ENCODE measurements at places on chromosomes 1 and 21.

- H3K4me3 ChIP-seq, result peak overlapping the region; percentile 89
- peaks cover 27% of the 10 kb centered on the region for H3K36me3 ChIP-seq
- no peak for DNase-seq
Measured at GRCh38 chr1:179883040-179883744, 1.1 kb downstream of the TOR1AIP1 start.

DNA sequence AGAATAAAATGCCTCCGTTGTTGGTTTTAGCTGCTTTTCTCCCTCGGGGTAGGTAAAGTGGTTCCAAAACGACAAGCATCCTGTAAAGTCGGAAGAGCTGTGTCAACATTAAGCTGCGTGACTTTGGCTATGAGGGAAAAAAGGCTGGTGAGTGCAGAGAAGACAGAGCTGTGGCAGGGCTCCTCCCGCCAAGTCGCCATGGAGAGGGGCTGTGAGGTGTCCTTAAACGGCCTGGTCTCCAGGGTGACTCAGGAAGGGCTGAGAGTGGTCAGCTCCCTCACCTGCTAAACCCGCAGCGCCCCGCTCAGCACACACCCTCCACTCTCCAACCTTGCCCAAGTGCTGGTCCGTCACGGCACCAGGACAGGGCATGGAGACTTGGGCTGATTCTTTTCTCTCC is 91.6 kb upstream of the SAMD11 start:
- no peaks in the 10 kb centered on the region for H3K27me3 ChIP-seq
- peaks cover 19% of the 10 kb centered on the region for H3K4me1 ChIP-seq
- no peak overlapping the region for H3K4me3 ChIP-seq
- no peak overlapping the region for H3K27ac ChIP-seq
- no peak for DNase-seq

DNA sequence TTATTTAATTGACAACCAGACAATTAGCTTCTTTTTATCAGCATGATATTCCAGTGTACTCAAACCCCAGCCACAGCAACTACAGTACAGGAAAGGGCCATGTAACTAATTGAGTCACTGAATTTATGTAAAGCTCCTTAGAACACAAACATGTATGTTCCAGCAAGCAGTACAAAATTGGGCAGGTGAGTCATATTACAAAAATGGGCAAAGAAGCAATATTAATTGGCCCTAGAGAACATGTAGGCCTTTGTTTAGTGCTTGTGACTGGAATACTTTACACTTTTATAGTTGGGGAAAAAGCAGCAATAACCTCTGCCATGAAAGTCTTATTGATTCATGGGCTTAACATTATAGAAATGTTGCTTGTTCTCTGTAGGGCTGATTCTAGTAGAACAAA is 31.8 kb downstream of the CLEC20A start:
- no peaks in the 10 kb centered on the region for H3K36me3 ChIP-seq
- no peak overlapping the region for H3K4me3 ChIP-seq
- no peak for DNase-seq
- peaks cover 4% of the 10 kb centered on the region for H3K27me3 ChIP-seq

DNA sequence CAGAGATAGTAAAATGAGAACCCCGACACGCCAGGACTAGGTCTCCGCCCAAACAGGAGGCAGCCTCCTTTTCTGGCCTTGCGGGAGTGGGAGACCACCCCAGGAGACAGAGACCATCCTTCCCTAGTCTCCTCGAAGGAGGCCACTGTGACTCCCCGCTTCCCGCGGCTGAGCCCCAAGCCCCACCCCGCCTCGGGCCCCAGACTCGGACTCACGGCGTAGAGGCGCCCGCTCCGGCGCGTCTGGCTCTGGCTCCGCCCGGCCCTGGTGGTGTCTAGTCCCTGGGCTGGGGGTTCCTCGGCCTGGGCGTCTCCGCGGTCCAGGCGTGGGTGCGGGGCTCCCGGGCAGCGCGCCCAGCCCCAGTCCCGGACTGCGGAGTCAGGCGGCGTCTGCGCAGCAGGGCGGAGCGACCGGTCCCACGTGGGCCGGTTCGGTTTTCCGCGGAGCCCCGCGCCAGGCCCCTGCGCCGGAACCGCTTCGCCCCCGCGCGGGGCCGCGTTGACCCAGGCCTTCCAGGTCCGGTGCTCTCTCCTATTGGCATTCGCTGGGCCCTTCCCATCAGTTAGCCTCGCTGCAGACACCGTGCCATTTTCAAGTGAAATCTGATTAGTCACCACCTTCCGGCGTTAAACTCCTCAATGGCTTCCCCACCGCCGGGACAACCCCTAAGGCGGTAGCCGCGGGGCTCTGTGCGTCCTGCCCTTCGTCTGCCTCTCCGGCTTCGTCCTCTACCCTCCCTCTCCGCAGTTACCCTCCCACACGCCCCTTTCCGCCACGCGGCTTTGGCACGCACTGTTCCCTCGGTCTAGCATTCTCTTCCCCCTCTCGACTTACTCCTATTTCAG is at the start of gene C1orf216:
C1orf216 (minus strand) TSS at position 393 of the 845 bp plus-strand sequence. CDS start 2,563 bp downstream, outside the sequence.
- peaks cover 11% of the 10 kb centered on the region for H3K36me3 ChIP-seq
- no peaks in the 10 kb centered on the region for H3K27me3 ChIP-seq
- peaks cover 30% of the 10 kb centered on the region for H3K4me1 ChIP-seq
- H3K4me3 ChIP-seq, result peak within 1 kb of the TSS; percentile 76

DNA sequence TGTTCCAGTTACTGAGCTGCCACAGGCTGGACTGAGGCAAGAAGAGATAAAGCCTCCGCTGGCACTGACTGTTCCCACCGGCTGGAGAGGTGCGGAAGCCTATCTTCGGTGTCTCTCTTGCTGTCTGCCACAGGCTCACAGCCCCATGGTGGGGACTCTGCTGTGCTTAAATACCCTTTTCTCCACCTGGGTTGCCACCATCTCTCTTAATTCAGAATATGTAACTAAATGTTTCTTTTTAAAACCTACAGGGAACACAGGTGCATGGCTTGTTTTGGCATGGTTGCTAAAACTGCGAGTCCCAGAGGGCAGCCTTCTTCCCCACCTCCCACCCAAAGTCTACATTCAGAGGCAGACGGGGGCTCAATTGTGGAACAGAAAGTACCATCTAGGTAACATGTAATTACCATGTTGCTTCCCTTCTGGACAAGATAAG is 8.1 kb upstream of the LBR start:
- peaks cover 6% of the 10 kb centered on the region for H3K4me1 ChIP-seq
- no peaks in the 10 kb centered on the region for H3K27me3 ChIP-seq
- DNase-seq, result no peak
- H3K27ac ChIP-seq, result no peak overlapping the region
- no peak overlapping the region for H3K4me3 ChIP-seq
- H3K36me3 ChIP-seq, result no peaks in the 10 kb centered on the region

- no peak overlapping the region for H3K27ac ChIP-seq
- no peaks in the 10 kb centered on the region for H3K4me1 ChIP-seq
- no peak overlapping the region for H3K4me3 ChIP-seq
- no peak for DNase-seq
- peaks cover 6% of the 10 kb centered on the region for H3K27me3 ChIP-seq
- H3K36me3 ChIP-seq, result no peaks in the 10 kb centered on the region
Measured at GRCh38 chr21:35565204-35565611, 495.1 kb downstream of the SETD4 start.

- H3K27ac ChIP-seq, result no peak overlapping the region
- no peaks in the 10 kb centered on the region for H3K4me1 ChIP-seq
- H3K36me3 ChIP-seq, result no peaks in the 10 kb centered on the region
- H3K4me3 ChIP-seq, result no peak overlapping the region
Measured at GRCh38 chr1:14932034-14932638, 221.4 kb upstream of the TMEM51 start.

DNA sequence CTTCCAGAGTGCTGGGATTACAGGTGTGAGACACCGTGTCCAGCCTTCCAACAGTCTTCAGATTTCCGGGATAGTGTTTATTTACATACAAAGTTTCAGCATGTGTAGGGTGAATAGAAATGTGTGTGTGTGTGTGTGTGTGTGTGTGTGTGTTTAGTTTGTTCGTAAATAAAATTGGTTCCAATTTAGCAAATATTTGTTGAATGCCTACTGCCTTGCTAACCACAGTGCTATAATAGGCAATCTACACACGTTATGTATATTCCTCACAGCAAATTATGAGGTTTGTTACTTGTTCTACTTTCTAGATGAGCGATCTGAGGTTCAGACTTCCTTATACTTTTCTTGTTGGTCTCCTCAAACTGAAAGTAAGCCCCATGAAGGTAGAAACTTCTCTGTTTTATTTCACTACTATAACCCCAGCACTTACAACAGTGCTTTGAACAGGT is 32.8 kb upstream of the EPS15 start:
- no peaks in the 10 kb centered on the region for H3K27me3 ChIP-seq
- H3K36me3 ChIP-seq, result no peaks in the 10 kb centered on the region
- H3K27ac ChIP-seq, result no peak overlapping the region
- no peak for DNase-seq
- H3K4me3 ChIP-seq, result no peak overlapping the region
- H3K4me1 ChIP-seq, result peaks cover 19% of the 10 kb centered on the region

DNA sequence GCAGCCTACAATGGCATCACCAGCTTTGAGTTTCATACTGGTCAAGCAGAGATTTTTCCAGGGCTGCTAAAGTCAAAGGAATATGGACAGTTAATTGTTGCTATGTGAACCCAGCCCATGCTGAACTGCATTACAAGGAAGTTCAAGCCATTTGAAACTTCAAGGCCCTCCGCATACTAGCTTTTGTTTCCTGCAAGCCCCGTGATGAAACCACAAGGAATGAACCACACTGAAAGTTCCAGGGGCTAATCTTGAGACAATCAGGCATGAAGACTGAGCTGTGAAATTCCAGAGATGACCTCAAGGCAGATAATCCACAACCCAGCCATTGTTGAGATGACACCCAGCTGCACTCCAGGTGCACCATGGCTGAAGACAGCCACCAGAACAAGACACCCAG is 180.8 kb downstream of the C1orf21 start:
- DNase-seq, result no peak
- H3K36me3 ChIP-seq, result no peaks in the 10 kb centered on the region
- H3K4me1 ChIP-seq, result no peaks in the 10 kb centered on the region
- H3K27me3 ChIP-seq, result no peaks in the 10 kb centered on the region
- H3K4me3 ChIP-seq, result no peak overlapping the region

DNA sequence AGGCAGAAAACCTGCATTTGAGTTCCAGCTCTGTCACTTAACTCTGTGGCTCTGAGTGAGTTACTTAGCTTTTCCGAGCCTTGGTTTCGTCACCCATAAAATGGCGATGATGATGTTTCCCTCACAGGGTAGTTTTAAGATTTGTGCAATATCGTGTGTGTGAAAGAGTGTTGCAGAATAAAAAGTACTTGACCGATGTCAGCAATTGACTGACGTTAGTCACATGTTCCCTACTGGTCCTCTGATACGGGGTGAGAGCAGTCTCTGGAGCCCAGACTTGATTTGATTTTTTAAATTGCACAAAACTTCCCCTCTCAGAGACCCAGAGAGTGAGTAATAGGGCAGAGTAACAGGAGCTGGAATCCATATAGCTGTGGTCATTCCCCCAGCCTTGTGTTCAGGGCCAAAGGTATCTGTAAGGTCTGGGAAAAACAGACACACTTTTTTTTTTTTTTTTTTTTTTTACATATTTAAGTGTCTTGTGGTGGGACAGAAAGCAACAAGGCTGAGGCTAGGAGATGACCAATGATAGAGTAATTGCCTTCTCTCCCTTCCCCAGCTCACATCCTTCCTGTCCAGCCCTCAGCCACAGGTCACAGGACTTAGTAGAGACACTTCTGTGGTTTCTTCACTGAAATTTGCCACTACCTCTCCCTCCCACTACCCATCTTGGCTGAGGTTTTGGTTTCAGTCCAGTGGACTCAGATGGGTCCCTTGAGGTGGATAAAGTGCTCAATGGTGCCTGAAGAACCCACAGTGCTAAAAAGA is 2.0 kb downstream of the FCER1G start:
- H3K27me3 ChIP-seq, result no peaks in the 10 kb centered on the region
- H3K4me1 ChIP-seq, result peaks cover 54% of the 10 kb centered on the region

DNA sequence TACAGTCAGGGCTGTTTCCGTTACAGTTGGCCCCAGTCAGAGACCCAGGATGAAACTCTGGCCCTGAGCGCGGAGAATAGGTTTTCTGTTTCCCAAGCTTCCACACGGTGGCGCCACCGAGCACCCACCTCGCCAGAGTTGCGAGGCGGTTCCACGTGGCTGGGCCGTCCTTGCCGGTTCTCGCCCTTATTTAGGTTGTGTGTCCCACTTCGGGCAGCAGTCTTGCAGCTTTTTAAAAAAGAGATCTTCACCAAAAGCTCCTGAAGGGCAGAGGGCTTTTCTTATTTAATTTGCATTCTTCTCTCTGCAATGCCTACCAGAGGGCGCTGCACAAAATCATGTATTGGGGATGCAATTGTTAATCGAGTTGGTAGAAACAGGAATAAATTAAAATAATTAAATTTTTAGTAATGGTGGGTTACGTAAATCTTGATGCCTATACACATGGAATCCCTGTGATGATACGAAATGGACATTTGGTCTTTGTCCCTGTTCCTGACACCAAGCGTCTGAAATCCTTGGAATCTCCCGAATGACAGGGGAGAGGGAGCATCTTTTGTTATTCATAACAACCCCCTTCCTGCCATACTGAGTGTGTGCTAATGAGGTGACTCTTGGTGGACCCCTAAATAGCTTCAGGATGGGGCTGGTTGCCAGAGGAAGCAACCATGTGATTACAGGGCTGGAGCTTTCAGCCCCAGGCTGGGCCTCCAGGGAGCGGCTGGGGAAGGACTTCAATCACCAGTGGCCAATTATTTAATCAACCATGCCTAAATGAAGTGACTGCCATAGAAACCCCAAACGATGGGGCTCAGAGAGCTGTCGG is 5.6 kb upstream of the S100A7 start:
- no peaks in the 10 kb centered on the region for H3K36me3 ChIP-seq
- no peaks in the 10 kb centered on the region for H3K4me1 ChIP-seq
- peak; percentile 73 for DNase-seq

- H3K36me3 ChIP-seq, result peaks cover 89% of the 10 kb centered on the region
- H3K4me3 ChIP-seq, result no peak overlapping the region
- DNase-seq, result no peak
- H3K27me3 ChIP-seq, result no peaks in the 10 kb centered on the region
- H3K27ac ChIP-seq, result peak overlapping the region; percentile 34
Measured at GRCh38 chr1:66365635-66366034, 168.3 kb upstream of the SGIP1 start.

DNA sequence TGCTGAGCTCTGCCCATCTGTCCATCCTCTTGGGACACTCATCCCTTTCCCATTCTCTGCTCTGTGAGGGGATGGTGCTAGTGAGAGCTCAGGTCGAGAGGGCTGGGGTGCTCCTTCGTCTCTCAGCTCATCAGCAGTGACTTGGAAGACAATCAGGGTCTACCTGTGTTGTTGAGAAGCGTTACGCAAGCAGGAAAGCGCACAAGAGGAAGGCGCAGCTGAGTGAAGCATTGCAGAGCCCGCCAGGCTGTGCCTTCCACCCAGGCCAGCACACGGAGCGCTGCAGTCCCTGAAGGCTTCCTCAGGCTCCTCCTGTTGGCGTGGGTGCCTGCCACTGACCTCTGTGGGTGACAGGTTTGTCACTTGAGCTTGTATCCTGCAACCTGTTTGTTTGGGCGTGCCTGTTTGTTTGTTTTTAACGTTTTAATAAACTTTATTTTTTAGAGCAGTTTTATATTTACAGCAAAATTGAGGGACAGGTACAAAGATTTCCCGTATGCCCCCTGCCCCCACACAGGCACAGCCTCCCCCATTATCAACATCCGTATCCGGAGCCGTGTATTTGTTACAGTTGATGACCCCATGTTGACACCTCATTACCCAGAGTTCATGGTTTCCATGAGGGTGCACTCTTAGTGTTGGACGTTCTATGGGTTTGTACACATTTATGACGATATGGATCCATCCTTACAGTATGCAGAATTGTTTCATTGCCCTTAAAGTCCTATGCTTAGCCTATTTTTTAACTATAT is 36.7 kb downstream of the ADARB1 start:
- peaks cover 4% of the 10 kb centered on the region for H3K36me3 ChIP-seq
- H3K27me3 ChIP-seq, result no peaks in the 10 kb centered on the region
- peaks cover 63% of the 10 kb centered on the region for H3K4me1 ChIP-seq
- H3K27ac ChIP-seq, result peak overlapping the region; percentile 53
- no peak overlapping the region for H3K4me3 ChIP-seq
- DNase-seq, result no peak
